ENCODE measurements at places on chromosomes 5 and 9.

- no peak for DNase-seq
Measured at GRCh38 chr5:81395262-81395661, 1.3 kb upstream of the ACOT12 start.

- DNase-seq, result no peak
Measured at GRCh38 chr9:29648601-29649000, 2075.3 kb upstream of the C9orf72 start.

- DNase-seq, result no peak
Measured at GRCh38 chr9:124199474-124199873, 58.3 kb upstream of the NEK6 start.

- no peak for DNase-seq
Measured at GRCh38 chr5:154403234-154403633, 42.6 kb upstream of the SAP30L start.

- no peak for DNase-seq
Measured at GRCh38 chr5:115246361-115246991, 16.2 kb downstream of the PGGT1B start.

DNA sequence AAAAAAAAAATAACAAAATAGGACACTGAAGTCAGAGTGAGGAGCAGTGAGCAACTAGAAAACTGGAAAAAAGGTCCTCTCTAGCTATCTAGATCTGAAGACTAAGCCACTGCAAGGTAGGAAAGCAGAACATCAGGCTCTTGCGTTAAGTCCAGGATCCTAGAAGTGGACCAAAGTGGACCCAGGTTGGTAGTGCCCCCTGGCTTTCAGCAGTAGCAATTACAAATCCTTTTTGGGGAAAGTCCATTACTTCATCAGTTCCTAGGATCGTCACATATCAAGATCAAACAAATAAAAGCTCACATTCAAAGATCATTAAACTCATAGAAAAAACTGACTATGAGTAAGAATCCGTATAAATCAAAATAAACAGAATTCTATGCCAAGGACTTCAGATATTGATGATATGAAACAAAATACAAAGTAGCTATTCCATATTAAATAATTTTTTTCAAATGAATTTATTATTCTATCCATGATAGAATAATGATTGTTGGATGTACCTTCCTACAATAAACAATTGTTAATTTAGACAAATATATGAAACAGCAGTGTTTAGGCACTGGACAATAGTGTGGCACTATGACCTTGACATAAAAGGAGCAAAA, 6.5 kb upstream of the RICTOR start:
- DNase-seq, result no peak

GRCh38 chr5:96747720-96748119, 60.0 kb downstream of the ERAP1 start:
- DNase-seq, result no peak

DNA sequence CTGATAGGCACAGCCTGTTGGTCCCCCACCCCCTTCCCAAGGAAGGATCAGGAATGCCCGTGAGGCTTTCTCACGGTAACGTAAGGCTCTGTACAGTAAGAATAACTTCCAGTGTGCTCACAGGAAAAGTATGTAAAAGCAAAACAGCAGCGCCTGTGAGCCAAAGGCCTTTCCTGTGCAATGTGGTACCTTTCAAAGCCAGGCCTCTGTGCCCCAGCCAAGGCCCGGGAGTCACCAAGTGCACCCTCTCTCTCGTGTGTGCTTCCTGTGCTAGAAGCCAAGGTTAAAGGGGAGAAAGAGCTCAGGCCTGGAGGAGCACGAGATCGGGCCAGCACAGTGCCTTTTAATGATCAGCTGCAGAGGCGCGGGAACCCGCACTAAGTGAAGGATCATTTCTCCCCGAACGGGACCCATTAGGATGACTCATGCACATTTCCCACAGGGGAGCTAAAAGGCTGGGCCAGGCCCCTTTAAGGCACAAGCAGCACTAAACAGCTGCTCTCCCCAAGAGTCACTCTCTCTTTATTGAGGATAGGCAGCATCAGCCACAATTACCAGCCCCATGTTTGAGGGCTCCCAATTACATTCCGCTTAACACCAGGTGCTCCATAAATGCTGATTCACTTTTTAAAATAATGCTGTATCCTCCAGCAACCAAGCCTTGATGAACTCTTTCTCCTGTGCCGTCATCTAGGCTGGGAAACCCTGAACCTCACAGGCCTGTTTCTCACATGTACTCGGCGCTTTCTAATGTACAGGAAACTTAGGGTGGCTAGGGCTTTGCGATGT, 42.8 kb downstream of the SHB start:
- no peak for DNase-seq

DNA sequence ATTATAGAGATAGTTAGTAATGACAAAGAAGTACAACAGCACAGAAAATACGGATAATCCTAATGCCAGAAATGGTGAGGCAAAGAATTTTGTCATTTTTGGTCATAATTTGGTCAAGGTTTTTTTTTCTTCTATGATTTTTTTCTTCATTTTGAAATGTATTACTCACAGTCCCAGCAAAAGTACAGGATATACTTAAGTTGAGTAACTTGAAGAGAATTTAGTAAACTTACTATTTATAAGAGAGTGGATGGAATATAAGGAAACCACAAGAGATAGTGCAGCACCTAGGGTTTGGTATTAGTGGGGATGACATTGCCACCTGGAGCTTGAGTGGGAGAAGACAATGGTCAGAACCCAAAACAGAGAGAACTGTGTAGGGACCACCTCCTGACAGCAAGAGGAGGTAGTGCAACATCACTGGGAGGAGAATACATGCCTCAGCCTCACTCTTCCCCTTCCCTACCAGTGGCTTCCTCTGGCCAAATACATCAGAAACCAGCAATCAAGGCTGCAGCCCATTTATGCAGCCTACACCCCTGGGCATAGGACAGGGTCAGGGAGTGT, 434.5 kb upstream of the TRPC7 start:
- no peak for DNase-seq

GRCh38 chr5:61295365-61295764, 36.7 kb upstream of the ZSWIM6 start:
- DNase-seq, result no peak

GRCh38 chr5:135683189-135683588, 104.4 kb upstream of the CXCL14 start:
- no peak for DNase-seq

DNA sequence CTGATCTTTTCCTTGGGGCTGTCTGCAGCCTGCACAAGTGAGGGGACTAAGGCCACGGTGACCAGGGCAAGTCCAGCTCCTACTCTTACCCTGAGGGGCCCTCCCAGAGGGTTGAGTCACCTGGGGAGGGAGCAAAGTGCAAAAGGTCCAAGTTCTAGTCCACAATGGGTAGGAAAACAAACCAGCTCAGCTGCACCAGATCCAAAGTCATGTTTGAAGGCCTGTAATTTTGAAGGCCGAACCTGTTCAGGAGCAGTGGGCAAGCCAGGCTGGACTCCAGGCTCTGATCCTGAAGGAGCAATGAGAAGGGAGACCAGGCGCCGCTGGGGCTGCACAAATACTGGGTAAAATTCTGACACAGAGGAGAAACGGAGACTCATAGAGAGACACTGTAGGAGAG, 15.8 kb upstream of the TCF7 start:
- no peak for DNase-seq

- no peak for DNase-seq
Measured at GRCh38 chr5:153896117-153896516, 142.6 kb downstream of the FAM114A2 start.

All from activated T-helper 1 cell treated with anti-CD3 and anti-CD28 coated beads, Interleukin-2, amount 50 U/mL, for 16 hours (primary cell).